ENCODE measurements at places on chromosomes 7 and 10.

DNA sequence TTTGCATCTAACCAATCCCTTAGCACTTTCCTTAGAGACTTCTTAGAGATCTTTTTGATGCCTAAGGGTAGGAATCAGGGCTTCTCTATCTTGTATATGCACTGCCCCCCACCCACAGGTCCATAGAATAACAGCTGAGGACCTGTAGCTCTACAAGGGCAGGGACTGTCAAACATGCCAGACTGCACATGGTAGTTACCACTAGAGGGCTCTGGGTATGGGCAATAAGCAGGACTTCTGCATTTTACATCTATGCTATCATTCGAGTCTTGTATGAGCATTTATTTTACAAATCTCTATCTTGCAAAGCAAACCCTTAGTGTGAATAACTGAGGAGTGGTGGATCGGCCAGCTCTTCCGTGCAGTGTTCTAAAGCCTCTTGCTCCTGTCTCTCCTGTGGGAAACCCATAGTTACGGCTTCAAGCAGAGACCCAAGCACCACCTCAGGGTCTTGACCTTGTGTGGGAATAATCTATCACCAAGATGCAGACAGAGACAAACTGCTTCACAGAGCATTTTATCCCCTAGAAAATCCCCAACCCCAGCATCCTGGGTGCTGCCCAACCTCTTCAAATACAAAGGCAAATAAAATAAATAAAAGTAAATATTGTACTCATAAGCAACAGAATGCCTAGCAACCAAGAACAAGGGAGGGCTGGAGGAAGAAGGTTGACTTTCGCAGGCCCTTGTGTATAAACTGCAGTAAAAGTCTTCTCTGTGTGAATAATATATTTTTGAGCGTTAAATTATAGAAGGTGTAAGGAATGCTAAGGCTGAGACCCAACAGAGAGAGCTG is 219.3 kb downstream of the WDR11 start:
- no peak for DNase-seq

- DNase-seq, result no peak
These were observed 8.0 kb downstream of the RSU1 start for GRCh38 chr10:16809074-16809718.

DNA sequence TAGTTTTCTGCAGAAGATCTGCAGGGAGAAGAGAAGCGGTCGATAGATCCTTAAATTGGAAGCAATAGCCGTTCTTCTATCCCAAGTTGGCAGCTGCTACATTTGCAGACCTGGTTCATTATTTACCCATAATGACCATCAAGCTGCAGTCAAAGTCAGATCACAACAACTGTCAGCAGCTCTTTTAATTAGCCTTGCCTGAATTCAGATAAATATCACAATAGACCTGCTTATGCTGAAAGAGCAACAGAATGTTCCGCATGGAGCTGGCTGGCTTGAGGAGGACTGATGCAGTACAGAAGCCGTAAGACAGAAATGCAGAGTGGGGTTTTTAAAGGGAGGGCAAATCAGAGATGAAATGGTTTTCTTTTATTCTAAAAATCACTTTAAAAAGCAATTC is 109.4 kb downstream of the HIBADH start:
- no peak for DNase-seq

DNA sequence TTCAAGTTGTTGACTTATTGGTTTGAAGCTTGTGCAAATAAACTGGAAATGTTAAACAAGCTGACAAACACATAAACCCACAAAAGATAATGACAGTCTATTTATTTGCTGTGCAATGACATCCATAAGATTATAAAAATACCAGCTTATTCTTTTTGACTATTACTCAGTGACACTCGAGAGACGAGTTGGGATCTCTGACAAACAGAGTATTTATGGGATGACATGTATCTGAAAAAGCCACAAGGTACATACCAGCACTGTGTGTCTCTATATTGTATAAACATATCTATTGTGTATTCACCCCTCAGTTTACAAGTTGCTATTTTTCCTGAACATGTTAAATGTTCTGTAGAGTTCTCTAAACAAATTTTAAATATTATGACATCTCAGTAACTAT is 88.9 kb downstream of the CHRM2 start:
- no peak for DNase-seq

DNA sequence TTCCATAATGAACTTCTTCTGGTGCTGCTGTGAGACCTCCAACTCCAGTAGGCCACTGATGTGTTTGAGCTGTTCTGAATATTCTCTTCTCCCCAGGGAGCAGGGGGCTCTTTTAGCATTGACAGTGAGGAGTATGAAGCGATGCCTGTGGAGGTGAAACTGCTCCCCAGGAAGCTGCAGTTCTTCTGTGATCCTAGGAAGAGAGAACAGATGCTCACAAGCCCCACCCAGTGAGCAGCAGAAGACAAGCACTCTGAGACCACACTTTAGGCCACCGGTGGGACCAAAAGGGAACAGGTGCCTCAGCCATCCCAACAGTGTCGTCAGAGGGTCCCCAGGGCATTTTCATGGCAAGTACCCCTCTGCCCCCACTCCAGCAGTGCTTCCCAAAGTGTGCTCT is 49.3 kb downstream of the DENND11 start:
- no peak for DNase-seq

DNA sequence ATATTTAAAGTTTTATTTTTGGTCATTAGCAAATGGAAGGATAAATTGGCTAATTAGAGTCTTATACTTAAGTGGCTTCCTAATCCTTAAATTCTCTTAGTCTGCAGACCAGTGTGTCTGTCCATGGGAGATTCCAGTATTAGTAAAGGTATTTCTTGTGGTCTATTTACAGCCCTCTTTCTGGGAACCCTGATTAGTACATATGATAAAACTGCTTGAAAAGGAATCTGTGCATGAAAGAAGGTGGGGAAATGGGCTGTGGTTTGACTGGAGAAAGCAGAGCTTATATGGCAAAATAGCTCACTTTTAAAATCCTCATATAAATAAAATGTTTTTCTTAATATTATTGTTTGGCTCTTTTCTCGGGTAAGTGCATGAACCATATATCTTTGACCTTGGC is 124.5 kb upstream of the RHOBTB1 start:
- DNase-seq, result no peak

- DNase-seq, result no peak
These were observed 93.7 kb downstream of the CFAP58 start for GRCh38 chr10:104447331-104447730.

- no peak for DNase-seq
These were observed 240.1 kb upstream of the PITRM1 start for GRCh38 chr10:3412646-3413045.

- DNase-seq, result no peak
These were observed 441.9 kb upstream of the NPVF start for GRCh38 chr7:25669961-25670841.

DNA sequence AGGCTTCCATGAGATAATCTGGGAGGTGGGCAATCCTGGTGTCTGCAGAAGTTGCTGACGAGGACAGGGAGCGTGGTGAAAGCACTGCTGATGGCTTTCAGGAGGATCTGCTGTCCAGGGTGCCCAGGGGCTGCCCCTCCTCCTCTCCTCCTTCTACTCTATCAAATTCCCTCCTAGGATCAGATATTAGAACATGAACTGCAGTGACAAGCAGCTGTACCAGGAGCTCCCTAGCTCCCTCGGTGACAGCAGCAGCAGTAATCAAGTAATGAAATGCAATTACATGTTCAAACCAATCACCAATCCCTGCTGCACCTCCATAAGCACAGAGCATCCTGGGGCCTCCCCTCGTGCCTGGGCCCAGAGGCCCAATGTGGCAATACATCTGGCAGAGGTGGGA is 46.9 kb downstream of the GRID1 start:
- no peak for DNase-seq

DNA sequence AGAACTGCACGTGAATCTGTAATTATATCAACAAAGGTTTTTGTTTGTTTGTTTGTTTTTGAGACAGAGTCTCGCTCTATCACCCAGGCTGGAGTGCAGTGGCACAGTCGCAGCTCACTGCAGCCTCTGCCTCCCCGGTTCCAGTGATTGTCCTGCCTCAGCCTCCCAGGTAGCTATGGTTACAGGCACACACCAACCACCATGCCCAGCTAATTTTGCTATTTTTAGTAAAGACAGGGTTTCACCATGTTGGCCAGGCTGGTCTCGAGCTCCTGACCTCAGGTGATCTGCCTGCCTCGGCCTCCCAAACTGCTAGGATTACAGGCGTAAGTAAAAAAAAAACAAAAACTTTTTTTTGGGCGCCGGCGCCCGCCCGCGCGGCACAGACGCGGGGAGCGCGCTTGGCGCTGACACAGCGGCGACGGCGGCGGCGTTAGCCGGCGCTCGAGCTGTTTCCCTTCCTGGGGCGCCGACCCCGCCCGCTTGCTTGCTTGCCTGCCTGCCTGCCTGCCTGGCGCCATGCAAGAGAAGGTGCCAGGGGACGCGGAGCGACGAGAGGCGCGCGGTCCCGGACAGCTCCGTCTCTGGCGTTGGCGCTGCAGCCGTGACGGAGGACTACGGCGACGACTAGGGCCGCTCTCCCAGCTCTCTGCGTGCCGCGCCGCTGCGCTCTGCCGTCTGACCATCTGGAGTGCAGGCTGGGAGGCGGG is 171.4 kb upstream of the NUPR2 start:
- no peak for DNase-seq

GRCh38 chr7:99275496-99275895 is 2.9 kb downstream of the MYH16 start:
- DNase-seq, result no peak

- no peak for DNase-seq
These were observed 8.0 kb downstream of the ZNF518A start for GRCh38 chr10:96138102-96138501.

GRCh38 chr10:51377932-51378599 is 303.8 kb downstream of the PRKG1 start:
- DNase-seq, result no peak

- no peak for DNase-seq
These were observed 368.6 kb downstream of the INHBA start for GRCh38 chr7:41334071-41334862.

- DNase-seq, result no peak
These were observed 6.4 kb downstream of the NEBL start for GRCh38 chr10:20890491-20891337.

GRCh38 chr7:45970454-45970853 is 49.4 kb upstream of the IGFBP3 start:
- DNase-seq, result no peak

DNA sequence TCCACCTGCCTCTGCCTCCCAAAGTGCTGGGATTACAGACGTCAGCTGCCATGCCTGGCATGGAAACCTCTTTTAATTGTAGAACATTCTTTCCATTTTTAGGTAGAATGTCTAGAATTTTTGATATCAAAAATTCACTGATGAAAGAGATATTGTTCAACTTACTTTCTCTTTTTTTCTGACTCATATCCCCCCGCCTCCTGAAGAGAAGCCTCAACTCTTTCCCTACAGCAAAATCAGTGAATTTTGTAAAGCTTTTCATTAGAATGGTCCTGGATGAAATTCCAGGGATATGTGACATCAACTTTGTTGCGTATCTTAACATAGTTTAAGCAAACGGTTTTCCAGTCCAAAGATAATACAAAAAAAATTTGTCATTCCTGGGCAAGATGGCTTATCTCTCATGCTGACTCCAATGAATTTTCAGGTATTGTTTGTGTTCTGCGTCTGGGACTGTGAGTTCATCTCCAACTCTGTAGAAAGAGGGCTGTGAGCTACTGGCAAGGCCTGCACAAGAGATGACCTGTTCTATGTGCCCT is 256.8 kb downstream of the BMPER start:
- DNase-seq, result no peak

GRCh38 chr7:4225881-4226523 is 456.1 kb upstream of the FOXK1 start:
- DNase-seq, result no peak

- no peak for DNase-seq
These were observed 22.6 kb upstream of the TRIM8 start for GRCh38 chr10:102621443-102622325.

DNA sequence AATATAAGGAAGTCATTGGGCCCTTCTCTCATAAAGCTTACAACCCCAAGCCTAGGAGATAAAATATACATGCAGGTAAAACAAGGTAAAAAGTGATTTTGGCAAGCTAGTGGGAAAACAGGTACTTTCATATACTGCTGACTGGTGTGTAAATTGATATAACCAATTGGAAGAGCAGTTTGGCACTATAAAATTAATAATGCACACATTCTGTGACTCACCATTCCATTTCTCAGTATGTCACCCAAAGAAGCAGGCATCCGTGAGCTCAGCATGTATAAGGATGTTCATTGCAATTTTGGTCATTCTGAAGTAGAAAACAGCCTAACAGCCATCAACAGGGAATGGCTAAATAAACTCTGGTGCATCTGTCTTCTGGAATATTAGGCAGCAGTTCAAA is 2.9 kb downstream of the MACROH2A2 start:
- DNase-seq, result no peak

- DNase-seq, result no peak
These were observed 166.3 kb upstream of the RNF32 start for GRCh38 chr7:156474241-156474743.

Data from activated CD8-positive, alpha-beta memory T cell treated with anti-CD3 and anti-CD28 coated beads for 48 hours (primary cell).